ENCODE measurements at places on chromosomes 5 and 9. TPM values are rescaled to one million over a fixed set of nuclear protein-coding genes. Genes with fewer than 3 reads are reported as not detected.

Gene GZMA
- total RNA-seq, result 7.9 TPM

Gene GNAQ
- total RNA-seq, result 57.1 TPM

Gene SELENOP
- 0.70 TPM for total RNA-seq

Gene CFAP90
- total RNA-seq, result not detected

Gene DMRT3
- not detected for total RNA-seq

Gene C5orf52
- not detected for total RNA-seq

Gene DEPDC1B
- 1.4 TPM for total RNA-seq

Gene PCDHGA3
- total RNA-seq, result 0.22 TPM

Gene HAND1
- not detected for total RNA-seq

DNA sequence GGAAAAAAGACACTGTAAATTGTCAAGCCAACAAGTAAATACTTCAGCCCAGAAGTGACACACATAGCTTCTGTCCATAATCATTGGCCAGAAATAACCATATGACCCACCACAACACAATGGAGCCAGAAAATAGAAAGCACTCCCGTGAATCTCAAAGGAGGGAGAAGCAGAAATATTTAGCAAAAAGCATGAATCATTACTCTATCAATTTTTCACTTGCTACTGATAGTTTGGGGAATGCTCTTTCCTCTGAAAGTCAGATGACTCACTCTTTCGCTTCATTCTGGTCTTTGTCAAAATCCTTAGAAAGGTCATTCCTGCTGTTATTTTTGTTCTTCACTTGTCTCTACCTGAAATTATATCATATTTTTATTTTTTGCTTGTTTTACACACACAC is 312.6 kb downstream of the TMEM232 start:
- no peak for DNase-seq

DNA sequence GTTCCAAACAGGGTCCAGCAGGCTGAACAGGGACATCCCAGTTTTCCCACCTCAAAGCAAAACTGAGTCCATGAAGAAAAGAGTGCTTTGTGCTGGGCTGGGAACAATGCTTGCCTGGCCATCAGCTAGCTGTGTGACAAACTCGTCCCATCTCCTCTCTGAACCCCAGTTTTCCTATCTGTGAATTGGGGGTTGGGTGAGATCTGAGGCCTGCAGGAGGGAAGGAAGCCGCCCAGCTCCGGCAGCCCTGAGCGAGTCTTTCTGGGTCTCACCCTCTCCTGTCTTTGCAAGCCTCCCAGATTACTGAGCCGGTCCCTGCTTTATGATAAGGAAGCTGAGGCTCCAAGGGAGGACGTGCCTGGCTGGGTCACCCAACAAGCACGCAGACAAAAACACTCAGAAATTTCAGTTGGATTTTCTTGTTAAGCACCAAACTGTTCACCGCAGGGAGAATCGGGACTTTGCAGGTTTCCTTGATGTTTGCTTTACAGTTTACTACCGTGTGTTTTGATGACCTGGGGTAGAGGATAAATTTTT is 82.6 kb upstream of the LMX1B start:
- DNase-seq, result no peak

GRCh38 chr5:100755435-100755834 is 147.6 kb downstream of the ST8SIA4 start:
- DNase-seq, result no peak

DNA sequence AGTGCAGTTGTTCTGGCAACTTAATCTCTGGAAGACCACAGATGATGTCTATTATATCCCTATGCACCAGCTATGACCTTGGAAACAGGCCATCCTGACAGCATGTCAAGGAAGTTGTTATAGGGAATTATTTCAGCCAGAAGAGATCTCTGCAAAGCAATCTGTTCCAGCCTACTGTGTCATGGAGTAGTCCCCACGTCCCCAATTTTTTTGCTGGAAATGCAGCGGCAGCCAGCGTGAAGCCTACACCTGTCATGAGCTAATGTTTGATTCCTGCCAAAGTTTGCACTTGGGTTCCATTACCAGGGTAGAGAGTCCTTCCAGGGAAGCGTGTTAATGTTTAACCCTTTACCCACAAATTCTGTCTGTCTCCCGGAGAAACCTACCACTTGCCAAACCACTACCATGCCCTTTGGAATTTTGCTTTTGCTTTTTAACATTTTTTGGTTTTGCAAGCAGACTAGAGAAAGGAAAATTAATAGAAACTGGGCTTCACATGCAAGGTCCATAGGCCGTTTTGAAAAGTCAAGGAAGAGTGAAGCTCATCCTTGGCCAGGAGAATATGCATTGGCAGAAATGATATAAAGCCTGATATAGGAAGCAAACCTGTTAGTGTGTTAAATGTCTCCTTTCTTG is 174.9 kb upstream of the SPRY4 start:
- DNase-seq, result no peak

DNA sequence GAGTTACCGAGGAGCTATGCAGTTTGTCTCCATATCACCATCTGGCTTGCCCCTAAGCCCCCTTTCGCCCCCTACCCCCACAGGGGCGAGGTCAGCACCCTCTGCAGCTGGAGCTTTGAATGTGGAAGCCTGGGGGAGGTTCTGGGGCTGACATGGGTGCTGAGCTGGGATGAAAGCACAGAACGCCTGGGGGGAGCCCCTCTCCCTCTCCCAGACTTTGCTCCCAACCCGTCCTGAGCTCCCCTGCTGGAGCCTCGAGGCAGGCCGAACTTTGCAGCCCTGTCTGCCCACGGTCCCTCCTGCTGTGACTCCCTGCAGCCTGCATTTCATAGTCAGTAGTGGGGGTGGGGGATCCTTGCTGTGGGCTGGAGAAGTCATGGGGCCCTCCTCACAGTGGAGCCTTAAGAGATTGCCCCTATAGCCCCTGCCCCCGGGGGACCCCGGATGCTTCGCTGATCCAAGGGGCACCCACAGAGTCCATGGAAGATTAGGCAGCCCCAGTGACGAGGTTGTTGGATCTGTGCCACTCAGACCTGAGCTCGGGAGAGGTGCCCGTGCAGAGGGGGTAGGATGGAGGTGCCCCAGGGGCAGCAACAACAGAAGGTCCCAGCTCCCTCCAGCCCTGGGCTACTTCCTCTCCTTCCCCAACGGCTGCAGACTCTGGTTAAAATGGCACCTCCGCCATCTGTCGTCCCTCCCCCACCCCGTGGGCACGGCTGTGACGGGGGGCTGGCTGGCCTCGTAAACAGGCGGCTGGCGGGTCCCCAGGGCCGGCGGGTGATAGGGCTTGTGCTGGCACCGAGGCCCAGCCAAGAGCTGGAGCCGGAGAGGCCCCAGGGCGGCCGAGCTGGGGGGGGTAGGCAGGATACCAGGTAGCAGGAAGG is 162.0 kb downstream of the C9orf50 start:
- no peak for DNase-seq

GRCh38 chr9:123871781-123872180 is 58.1 kb downstream of the DENND1A start:
- no peak for DNase-seq

GRCh38 chr9:81718244-81718643 is 28.9 kb upstream of the TLE1 start:
- DNase-seq, result no peak

GRCh38 chr9:136202454-136203407 is 2.2 kb downstream of the LHX3 start:
- no peak for DNase-seq

DNA sequence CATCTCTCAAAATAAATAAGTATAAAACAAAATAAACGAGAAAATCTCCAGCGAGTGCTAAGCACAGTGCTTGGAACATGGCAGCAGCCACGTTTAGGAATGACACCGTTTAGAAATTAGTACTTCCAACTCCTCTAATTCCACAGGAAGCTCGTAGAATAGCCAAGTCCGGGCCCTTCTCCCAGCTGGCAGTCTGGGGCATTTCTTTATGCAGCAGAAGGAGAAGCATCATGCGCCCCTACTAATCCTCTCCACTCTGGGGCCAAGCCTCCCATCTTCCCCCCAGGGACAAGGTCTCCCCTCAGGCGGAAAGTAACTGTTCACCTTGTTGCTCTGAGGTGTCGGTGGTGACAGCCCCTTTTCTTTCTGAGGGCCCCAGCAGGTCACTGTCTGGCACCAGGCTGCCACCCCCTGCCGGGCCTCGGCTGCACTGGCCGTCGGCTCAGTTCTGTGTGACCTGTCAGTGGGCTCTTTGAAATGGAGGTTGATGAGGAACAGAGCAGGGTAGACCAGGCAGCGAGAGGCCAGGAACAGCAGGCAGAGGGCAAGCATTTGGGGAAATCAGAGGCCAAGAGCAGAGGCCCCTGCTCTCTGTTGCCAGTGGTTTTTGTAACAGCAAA is 113.5 kb upstream of the WWC1 start:
- DNase-seq, result no peak

DNA sequence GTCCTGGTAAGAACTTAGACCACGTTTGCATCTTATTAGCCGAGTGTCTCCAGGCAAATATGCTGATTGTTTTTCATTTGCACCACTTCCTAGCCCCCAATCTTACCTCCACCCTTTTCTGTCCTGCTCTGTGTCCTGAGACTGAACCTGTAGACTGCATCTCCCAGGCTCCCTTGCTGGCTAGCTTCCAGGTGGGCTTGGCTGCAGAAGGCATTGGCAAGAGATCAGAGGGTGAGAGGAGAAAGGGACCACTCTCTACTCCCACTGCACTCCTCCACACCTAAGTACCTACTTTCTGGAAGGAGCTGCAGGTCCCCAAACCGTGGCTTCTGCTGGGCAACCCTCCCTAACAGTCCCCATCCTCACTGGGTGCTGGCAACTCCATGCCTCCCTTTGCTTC is 59.9 kb upstream of the XPA start:
- no peak for DNase-seq

DNA sequence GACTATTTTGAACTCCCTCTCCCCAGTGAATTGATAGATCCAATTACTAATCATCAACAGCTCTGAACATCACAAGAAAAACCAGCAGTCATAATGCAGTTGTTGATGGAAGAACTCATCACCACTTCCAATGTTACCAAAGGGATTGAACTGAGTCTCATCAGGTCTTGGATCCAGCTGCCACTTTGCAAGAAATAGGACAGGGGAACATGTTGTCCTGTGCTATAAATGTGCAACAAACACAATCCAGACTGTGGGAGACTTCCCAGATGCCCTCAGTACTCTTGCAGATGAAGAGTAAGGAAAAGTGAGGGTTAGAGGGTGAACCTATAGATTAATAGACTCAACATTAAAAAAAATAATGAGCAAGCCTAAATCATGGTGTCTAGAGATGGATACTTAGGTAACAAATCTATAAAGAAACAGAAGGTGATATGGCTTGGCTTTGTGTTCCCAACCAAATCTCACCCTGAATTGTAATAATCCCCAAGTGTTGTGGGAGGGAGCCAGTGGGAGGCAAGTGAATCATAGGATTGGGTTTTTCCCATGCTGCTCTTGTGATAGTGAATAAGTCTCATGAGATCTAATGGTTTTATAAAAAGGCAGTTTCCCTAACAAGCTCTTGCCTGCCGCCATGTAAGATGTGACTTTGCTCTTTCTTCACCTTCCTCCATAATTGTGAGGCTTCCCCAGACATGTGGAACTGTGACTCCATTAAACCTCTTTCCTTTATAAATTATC is 63.4 kb upstream of the PAPPA start:
- no peak for DNase-seq

- DNase-seq, result no peak
Observed at GRCh38 chr5:80343067-80343466, 23.3 kb downstream of the SPZ1 start.

DNA sequence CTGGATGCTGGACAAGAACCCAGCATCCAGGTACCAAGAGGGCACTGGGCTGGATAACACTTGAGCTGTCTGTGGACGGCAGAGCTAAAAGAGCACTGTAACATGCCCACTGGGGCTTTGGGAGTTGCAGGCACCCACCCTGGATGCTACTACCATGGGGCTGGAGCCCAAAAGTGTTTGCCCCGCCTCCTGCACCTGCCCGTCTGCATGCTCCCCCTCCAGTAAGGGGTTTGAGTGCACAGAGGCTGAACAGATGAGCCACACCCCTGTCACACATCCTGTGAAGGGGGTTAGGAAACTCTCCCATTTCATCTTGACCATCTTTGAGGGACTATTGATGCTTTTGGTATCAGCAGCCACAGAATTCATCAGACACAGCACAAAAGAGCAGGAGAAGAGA is 69.0 kb downstream of the LIX1 start:
- DNase-seq, result no peak

- DNase-seq, result no peak
Observed at GRCh38 chr9:113559834-113560800, 96.6 kb downstream of the RGS3 start.

DNA sequence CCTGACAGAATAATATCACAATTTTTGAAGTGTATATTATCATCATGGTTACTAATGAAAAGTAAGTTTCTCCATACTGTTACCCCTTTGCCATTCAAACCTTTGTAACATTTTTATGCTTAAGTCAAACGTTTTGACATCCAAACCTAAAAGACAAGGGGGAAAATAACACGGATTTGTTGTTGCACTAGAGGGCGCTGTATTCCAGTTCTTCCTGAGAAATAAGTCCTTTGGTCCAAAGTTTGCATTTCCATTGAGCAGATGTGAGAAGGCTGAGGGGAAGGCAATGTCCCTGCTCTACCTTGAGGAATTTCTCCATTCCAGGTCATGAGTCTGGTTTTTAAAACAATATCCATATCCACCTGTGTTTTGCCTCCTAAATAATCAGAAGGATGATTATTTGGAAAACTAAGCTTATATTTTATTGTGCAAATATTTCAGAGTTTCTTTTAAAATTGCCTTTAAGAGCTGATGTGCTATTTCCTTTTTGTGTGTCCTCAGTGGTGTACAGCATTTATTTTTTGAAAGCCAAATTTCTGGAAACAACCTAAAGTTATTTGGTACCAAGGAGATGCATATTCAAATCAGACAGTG is 9.7 kb downstream of the LECT2 start:
- peak; percentile 18 for DNase-seq

GRCh38 chr9:122402874-122403273 is 32.0 kb downstream of the PTGS1 start:
- DNase-seq, result no peak

DNA sequence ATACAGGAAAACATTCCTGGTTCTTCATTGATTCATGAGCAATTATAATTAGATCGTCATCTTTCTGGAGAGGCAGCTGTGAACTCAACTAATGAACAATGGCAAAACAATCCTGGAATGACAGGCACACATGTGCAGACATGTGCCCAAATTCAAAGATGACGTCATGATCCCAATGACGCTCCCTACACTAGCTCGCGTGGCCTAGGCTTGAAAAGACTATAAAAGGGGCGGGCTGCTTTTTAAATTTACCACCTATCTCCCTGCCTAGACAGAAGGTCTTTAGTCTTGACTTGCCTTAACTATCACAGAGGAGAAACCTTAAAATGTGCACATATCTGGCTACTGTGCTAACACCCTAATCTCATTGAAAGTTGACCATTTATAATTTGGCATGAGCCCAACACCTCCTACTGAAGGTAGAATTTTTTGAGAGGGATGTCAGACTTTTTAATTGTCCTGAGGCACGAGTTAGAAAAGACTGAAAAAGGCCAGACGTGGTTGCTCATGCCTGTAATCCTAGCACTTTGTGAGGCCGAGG is 88.2 kb downstream of the PRRT1B start:
- no peak for DNase-seq

DNA sequence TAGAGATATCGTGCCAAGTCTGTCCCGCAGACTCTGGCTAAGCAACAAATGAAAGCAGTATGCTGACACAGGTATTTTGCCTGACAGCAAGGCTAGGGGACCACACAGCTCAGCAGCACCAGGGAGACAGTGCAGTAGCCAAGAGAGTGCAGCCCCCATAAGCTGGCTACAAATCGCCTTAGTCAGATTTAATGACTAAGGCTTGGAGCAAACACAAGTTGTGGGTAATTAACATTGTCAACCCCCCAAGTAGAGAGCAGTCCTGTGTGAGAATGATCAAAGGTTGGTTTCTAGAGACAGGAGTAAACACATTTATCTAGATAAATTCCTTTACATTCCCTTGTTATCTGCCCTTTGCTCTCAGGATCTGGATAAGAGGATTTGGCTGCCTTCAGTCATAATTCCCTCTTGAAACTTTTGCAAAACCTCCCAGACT is 1434.5 kb upstream of the CDH6 start:
- DNase-seq, result no peak

Measured in T-helper 17 cell (primary cell).